Stimulated activated CD8-positive, alpha-beta memory T cell treated with anti-CD3 and anti-CD28 coated beads, Interleukin-4, amount 100 ng/mL, for 4 hours (primary cell): ENCODE measurements at places on chromosomes 3 and 15.
A peak's percentile ranks its signal among the peaks of the same experiment; 100 is the strongest.

GRCh38 chr3:18443665-18444594 is 18.8 kb upstream of the SATB1 start:
- DNase-seq: no peak

DNA sequence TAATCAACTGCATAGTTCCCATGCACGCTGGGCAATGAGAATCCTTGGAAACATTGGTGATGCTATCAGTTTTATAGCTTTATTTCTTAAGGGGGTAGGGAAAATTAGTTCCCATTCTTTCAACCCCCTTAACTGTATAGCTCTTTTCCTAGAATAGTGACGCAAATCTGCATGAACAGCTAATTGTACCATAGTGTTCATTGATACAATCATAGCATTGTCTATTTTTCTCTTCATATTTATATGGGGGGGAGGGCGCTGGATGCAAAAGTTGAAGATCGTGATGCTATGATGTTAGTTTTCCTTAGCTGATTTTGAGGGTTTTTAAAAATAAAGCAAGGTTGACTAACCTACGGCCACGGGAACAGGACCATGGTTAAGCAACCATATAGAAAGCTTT is 32.4 kb upstream of the SAMMSON start:
- no peak for DNase-seq

DNA sequence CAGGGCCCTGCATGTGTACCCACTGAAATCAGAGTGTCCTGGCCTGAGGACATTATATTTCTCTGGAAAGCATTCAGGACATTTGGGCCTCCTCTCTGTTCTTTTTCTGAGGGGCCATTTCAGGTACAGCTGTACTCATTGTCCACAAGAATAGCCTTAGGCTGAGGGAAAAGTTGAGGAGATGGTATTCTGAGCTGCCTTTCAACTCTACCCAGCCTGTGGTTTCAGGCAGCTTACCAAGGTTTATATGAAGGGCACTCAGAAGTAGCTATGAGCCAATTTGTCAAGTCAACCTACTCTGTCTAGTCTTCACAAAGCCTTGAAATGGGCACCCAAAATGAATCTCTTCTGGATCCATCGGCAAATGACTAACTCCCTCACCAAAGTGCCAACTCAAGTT is 9.4 kb downstream of the ATP13A4 start:
- no peak for DNase-seq

- DNase-seq: peak; percentile 76
Measured at GRCh38 chr3:16319307-16319706, 54.3 kb downstream of the OXNAD1 start.

GRCh38 chr15:97867870-97868269 is 92.6 kb upstream of the ARRDC4 start:
- DNase-seq: no peak
